ENCODE measurements at places on chromosomes 2 and 18.

- no peak for DNase-seq
Observed at GRCh38 chr2:77566582-77566981, 44.4 kb upstream of the LRRTM4 start.

- DNase-seq = no peak
Observed at GRCh38 chr18:55013086-55013485, 53.8 kb upstream of the CCDC68 start.

GRCh38 chr18:49843778-49844625 lies 30.7 kb upstream of the ACAA2 start:
- no peak for DNase-seq

DNA sequence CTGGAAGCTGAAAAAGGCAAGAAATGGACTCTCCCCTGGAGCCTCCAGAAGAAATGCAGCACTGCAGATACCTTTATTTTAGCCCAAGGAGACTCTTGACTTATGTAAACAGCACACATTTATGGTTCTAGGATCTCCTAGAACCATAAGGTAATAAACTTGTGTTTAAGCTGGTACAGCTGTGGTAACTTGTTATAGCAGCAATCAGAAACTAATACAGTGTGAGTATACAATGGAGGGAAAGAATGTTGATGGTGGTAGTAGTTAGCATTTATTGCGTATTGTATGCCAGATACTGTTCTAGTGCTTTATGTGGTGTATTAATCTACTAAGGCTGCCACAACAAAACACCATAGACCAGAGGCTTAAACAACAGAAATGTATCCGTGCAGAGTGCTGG lies 40.6 kb downstream of the FOSL2 start:
- no peak for DNase-seq
